Mesendoderm (in vitro differentiated cells): ENCODE measurements at places on chromosomes 6 and 20.
A peak's percentile ranks its signal among the peaks of the same experiment; 100 is the strongest.

DNA sequence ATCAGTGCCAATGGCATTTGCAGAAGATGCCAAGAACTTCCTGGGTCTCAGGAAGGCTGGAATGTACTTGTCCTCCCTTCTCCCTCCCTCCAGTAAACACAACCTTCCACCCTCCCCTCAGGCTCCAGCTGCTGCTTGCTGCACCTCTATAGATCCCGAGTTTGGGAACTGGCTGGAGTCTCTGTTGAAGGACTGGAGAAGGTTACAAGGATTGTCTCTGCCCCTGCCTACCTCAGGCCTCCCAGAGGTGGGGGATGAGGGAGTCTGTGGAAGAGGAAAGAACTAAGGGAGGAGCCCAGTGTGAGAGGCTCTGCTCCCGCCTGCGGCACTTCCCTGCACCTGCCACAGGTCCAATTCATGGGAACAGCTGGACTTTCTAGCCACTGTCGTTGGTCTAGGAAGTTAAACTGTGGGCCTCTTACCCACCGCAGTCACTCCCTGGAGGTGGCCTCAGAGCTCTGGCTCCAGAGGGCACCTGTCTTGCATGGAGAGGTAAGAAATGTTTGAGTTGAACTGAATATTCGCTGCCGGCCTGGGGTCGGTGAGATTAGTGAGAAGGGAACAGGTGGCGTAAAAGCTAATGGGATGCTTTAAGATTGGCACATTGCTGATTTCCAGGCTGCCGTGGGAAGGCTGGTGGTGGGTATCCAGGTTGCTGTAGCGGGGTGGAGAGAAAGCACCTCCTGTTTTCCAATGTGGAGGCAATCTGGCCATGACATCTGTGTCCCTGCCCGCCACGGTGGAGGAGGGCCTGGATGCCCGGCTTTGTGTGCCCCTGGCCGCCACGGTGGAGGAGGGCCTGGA is 54.3 kb downstream of the PPP1R14C start:
- H3K27me3 ChIP-seq: no peaks in the 10 kb centered on the region
- H3K27ac ChIP-seq: no peak overlapping the region

- H3K36me3 ChIP-seq: no peaks in the 10 kb centered on the region
- peaks cover 29% of the 10 kb centered on the region for H3K4me1 ChIP-seq
- peak overlapping the region; percentile 15 for H3K27ac ChIP-seq
- H3K27me3 ChIP-seq: no peaks in the 10 kb centered on the region
- peak; percentile 39 for DNase-seq
- no peak overlapping the region for H3K4me3 ChIP-seq
Observed at GRCh38 chr6:143743301-143744166, 65.8 kb downstream of the PHACTR2 start.

- H3K27ac ChIP-seq: no peak overlapping the region
- no peaks in the 10 kb centered on the region for H3K27me3 ChIP-seq
- H3K4me1 ChIP-seq: no peaks in the 10 kb centered on the region
Observed at GRCh38 chr6:14670806-14671205, 553.2 kb downstream of the CD83 start.

DNA sequence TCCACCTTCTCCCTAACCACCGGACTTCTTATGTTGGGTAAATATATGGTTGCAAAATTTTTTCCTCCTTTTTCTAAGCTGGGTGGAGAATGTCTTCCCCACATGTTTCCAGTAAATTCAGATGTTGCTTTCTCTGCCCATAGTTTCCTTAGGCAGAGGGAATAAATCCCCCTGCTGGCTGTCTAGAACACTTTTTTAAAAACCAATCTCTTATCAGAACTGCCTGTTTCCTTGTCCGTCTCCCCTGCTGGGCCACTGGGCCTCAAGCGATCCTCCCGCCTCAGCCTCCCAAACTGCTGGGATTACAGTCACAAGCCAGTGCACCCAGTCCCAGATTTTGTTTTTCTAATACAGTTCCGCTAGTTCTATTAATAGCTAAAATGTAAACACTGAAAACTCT is 9.9 kb upstream of the WFDC2 start:
- peaks cover 6% of the 10 kb centered on the region for H3K4me1 ChIP-seq
- no peak for DNase-seq
- no peaks in the 10 kb centered on the region for H3K27me3 ChIP-seq
- no peaks in the 10 kb centered on the region for H3K36me3 ChIP-seq
- no peak overlapping the region for H3K27ac ChIP-seq

GRCh38 chr6:16486661-16487060 is 248.3 kb downstream of the GMPR start:
- H3K27ac ChIP-seq: no peak overlapping the region
- no peaks in the 10 kb centered on the region for H3K4me1 ChIP-seq
- no peaks in the 10 kb centered on the region for H3K36me3 ChIP-seq
- H3K4me3 ChIP-seq: no peak overlapping the region
- no peak for DNase-seq
- H3K27me3 ChIP-seq: no peaks in the 10 kb centered on the region

GRCh38 chr6:35377002-35377401 is 34.6 kb downstream of the PPARD start:
- H3K4me3 ChIP-seq: no peak overlapping the region
- no peak overlapping the region for H3K27ac ChIP-seq
- H3K27me3 ChIP-seq: no peaks in the 10 kb centered on the region
- no peaks in the 10 kb centered on the region for H3K4me1 ChIP-seq
- H3K36me3 ChIP-seq: no peaks in the 10 kb centered on the region

DNA sequence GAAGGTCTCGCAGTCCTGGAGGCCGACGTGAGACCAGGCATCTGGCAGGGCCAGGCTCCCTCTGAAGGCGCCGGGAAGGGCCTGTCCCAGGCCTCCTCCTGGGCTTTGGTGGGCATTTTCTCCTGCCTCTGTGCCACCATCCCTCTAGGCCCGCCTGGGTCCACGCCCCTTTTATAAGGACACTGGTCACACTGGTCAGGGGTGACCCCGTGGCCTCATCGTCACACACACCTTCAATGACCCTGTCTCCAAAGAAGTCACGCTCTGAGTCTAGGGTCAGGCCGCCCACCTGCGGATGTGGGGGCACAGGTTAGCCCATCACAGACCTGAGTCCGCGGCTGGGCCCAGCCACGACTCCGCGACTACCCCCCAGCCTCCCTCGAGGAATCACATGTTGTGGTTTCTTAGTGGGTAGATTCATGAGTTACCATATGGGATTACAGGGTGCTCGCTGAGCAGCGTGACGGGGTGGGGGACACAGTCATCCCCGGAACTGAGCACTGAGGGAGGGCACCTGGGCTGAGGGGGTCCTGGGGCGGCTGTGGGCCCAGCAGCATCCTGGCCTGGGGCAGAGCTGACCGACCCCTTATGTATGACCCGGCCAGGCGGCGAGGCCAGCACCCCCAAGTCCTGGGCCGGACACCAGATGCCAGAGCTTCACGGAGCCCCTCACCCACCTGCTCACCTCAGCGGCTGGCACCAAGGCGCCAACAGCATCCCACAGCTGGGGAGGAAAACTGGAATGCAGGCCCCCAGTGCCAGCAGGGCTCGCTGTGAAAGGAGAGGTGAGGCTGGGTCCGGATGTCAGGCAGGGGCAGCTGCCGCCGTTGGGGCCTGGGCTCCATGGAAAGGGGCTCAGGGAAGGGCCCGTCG is 115.9 kb downstream of the DLL1 start:
- H3K27me3 ChIP-seq: no peaks in the 10 kb centered on the region
- H3K36me3 ChIP-seq: no peaks in the 10 kb centered on the region
- H3K4me3 ChIP-seq: no peak overlapping the region
- H3K4me1 ChIP-seq: no peaks in the 10 kb centered on the region
- no peak overlapping the region for H3K27ac ChIP-seq
- no peak for DNase-seq

DNA sequence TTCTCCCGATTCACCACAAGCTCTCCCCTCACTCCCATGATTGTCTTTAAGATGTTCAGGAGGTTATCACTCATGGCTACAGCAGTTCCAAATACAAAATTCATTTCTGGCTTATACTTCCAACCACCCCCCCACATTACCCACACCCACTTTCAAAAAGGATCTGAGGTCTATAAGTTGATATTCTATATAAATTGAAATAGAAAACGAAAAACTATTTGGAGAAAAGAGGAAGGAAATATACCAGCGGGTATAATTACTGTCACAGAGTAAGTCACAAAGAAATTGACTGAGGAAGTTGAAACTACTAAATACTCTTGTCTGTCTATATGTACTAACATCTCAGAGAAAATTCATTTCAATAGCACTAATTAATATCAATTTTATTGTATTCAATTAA is 112.7 kb upstream of the TNFAIP3 start:
- H3K4me3 ChIP-seq: no peak overlapping the region
- H3K27me3 ChIP-seq: no peaks in the 10 kb centered on the region
- no peak for DNase-seq
- H3K27ac ChIP-seq: no peak overlapping the region
- H3K4me1 ChIP-seq: no peaks in the 10 kb centered on the region

DNA sequence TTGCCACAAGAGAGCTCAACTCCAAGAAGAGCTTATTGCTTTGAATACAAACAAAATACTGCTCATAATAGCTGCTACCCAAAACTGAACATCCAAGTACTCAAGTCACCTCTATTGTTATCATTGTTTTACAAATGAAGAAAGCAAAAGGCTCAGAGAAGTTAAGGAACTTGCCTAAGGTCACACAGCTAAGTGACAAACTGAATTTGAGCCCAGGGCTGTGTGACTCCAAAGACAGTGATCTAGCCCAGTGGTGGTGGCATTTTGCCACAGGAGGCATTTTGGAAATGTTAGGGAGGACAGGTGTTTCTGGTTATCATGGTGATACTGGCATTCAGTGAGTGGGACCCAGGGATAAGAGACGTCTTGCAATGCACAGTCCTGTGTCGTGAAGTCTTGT is 79.5 kb downstream of the KCNB1 start:
- no peaks in the 10 kb centered on the region for H3K27me3 ChIP-seq
- H3K36me3 ChIP-seq: no peaks in the 10 kb centered on the region
- no peak overlapping the region for H3K4me3 ChIP-seq
- no peak overlapping the region for H3K27ac ChIP-seq
- H3K4me1 ChIP-seq: no peaks in the 10 kb centered on the region

- no peaks in the 10 kb centered on the region for H3K36me3 ChIP-seq
- no peak overlapping the region for H3K4me3 ChIP-seq
- H3K27ac ChIP-seq: no peak overlapping the region
- no peaks in the 10 kb centered on the region for H3K4me1 ChIP-seq
- peak; percentile 94 for DNase-seq
Observed at GRCh38 chr6:31070711-31071197, 41.6 kb downstream of the C6orf15 start.

DNA sequence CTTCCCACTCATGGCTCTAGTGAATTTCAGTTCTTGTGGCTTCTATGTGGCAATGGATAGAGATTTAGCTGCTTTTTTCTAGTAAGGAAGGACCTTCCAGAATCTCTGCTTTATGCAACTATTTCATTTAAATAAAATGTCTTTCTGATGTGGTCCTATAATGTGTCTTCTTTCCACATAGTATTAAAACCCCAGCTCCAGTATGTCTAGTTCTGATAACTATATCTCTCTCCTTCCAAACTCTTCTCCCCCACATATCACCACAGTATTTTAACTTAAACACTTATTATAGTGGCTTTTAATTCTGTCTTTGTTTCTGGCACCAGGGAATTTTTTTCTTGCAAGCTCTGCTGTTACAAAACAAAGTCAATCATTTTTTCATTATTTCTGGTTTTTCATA is 40.6 kb upstream of the SUMO4 start:
- no peak overlapping the region for H3K27ac ChIP-seq
- H3K27me3 ChIP-seq: no peaks in the 10 kb centered on the region
- no peaks in the 10 kb centered on the region for H3K4me1 ChIP-seq
- H3K36me3 ChIP-seq: no peaks in the 10 kb centered on the region
- H3K4me3 ChIP-seq: no peak overlapping the region

GRCh38 chr6:163327921-163328320 is 86.6 kb upstream of the QKI start:
- H3K27me3 ChIP-seq: no peaks in the 10 kb centered on the region
- no peaks in the 10 kb centered on the region for H3K36me3 ChIP-seq
- no peak overlapping the region for H3K27ac ChIP-seq
- no peaks in the 10 kb centered on the region for H3K4me1 ChIP-seq
- H3K4me3 ChIP-seq: no peak overlapping the region

GRCh38 chr6:17845598-17845997 is 138.9 kb upstream of the NUP153 start:
- no peaks in the 10 kb centered on the region for H3K36me3 ChIP-seq
- H3K27me3 ChIP-seq: no peaks in the 10 kb centered on the region
- H3K4me3 ChIP-seq: no peak overlapping the region
- no peaks in the 10 kb centered on the region for H3K4me1 ChIP-seq
- DNase-seq: no peak

GRCh38 chr20:49851991-49852390 is 39.4 kb downstream of the SLC9A8 start:
- DNase-seq: no peak
- H3K4me1 ChIP-seq: no peaks in the 10 kb centered on the region
- no peaks in the 10 kb centered on the region for H3K36me3 ChIP-seq
- H3K4me3 ChIP-seq: no peak overlapping the region
- H3K27ac ChIP-seq: no peak overlapping the region

DNA sequence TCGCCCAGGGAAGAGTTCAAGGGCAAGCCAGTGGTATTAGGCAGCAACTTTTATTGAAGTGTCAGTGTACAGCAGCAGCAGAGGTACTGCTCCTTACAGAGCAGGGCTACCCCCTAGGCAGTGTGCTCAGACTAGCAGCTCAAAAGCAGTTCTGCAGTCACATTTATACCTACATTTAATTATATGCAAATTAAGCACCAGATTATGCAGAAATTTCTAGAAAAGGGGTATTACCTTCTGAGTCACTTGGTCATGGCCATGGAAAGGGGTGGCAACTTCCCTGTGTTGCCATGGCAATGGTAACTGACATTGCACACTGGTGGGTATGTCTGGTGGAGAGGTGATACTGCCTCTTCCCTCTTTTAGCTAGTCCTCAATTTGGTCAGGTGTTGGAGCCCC is 2.1 kb upstream of the ZKSCAN4 start:
- no peaks in the 10 kb centered on the region for H3K36me3 ChIP-seq
- DNase-seq: peak; percentile 37
- H3K4me1 ChIP-seq: peaks cover 2% of the 10 kb centered on the region
- H3K27ac ChIP-seq: no peak overlapping the region

DNA sequence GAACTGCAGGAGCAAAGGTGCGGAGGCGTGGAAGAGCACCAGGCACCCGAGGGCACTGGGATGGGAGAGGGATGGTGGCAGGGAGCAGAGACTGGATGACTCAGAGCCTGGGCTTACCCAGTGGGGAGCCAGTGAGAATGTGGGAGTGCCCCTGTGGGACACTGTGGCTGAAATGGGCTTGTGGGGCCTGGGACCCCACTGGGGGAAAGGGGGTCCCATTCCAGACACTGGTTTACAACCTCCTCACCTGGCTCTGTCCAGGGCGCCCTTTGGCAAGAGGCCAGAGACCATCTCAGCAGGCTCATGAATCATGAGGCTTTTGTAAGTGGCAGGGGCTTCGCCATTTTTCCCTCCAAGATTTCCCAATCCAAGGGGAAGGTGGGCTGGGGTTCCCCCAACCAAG is 124.0 kb upstream of the MAFB start:
- H3K27ac ChIP-seq: no peak overlapping the region
- no peak overlapping the region for H3K4me3 ChIP-seq
- no peaks in the 10 kb centered on the region for H3K36me3 ChIP-seq
- no peaks in the 10 kb centered on the region for H3K27me3 ChIP-seq

DNA sequence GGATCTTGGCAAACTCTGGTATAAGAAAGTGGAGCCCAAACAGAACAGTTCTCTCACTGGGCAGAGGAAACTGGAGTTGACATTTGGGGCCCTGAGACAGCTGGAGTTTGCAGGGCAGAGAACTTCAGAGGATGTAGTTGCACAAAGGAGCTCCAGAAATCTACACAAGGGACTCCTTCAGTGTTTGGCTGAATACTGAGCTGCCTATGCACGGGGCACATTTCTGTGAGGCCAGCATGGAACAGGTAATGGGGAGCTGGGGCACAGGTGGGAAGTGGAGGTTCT is 169.3 kb downstream of the ANKRD60 start:
- no peak overlapping the region for H3K4me3 ChIP-seq
- DNase-seq: no peak
- H3K36me3 ChIP-seq: no peaks in the 10 kb centered on the region
- H3K27ac ChIP-seq: no peak overlapping the region
- no peaks in the 10 kb centered on the region for H3K27me3 ChIP-seq
